Naive thymus-derived CD8-positive, alpha-beta T cell (primary cell): ENCODE measurements at places on chromosomes 16 and 17. TPM values are rescaled to one million over a fixed set of nuclear protein-coding genes. Genes with fewer than 3 reads are reported as not detected.

ACE gene
- 1.2 TPM for total RNA-seq

DNA sequence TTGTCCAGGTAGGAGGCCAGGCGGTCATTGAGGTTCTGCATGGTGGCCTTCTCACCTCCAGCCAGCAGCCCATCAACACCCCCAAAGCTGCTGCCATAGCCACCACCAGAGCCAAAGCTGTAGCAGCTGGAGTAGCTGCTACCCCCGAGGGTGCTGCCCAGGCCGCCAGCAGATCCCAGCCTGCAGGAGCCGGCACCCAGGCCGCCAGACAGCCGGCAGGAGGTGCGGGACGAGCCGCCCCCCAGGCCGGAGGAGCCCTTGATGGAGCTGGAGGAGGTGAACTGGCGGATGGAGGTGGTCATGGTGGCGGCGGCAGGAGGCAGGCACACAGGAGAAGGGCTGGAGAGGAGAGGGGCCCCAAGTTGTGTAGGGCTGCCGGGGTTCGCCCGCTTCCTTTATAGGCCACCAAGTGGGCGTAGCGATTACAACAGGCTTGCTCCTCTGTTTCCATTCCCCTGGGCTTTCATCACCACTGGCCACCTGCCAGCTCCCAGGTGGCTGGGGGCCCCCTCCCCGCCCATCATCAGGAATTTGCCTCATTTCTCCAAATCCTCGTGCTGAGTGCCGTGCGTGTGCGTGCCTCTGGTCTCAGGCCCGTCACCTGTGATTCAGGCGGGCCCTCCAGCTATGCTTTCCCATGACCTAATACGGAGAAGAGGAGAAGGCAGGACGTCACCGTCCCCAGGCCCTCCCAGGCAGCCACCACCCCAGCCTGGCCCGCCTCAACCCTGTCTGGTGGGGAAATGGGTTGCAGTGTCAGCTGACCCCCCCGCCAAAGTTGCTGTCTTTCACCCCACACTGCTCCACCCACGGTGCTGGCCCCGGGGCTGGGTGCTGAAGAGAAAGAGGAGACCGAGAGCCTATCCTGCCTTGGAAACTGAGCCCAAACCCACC lies at the start of gene KRT17:
Gene KRT17, minus strand, starts transcription at position 368 of the 894 bp plus-strand sequence. Its CDS starts 66 bp downstream, at position 302.
- DNase-seq, result no peak
- H3K36me3 ChIP-seq, result no peaks in the 10 kb centered on the region
- H3K27ac ChIP-seq, result no peak within 1 kb of the TSS
- peaks cover 19% of the 10 kb centered on the region for H3K27me3 ChIP-seq

- H3K27ac ChIP-seq, result no peak overlapping the region
- H3K4me1 ChIP-seq, result peaks cover 1% of the 10 kb centered on the region
- H3K36me3 ChIP-seq, result no peaks in the 10 kb centered on the region
- no peak for DNase-seq
- no peak overlapping the region for H3K4me3 ChIP-seq
These were observed 25.8 kb upstream of the ABCC3 start for GRCh38 chr17:50608700-50609379.

DNA sequence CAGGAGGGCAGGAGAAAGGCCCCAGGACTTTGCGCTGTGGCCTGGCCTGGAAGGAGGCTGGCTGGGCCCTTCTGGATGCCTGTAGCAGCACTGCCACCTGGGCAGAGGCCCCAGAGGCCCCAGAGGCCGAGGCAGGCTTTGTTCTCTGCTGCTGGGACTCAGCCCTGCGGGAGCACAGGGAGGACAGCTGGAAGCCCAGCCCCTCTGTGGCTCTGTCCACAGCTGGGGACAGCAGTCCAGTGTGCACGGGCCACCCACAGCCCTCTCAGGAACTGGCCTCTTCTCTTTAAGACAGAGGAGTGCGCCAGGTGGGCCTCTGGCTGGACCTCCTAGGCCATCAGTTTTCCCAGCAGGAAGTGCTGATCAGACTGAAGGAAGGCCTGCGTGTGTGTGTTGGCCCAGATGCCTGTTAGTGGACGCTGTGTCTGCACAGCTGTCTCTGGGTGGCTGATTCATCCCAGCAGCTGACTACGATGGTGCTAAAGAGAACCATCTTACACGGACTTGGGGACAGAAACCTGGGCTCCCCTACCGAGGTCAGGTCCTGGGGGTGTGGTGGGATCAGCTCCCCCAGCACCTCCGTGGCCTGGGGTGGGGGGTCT lies 26.9 kb upstream of the ZNF750 start:
- H3K4me1 ChIP-seq, result peaks cover 76% of the 10 kb centered on the region
- no peak overlapping the region for H3K4me3 ChIP-seq
- peak; percentile 55 for DNase-seq
- H3K36me3 ChIP-seq, result peaks cover 17% of the 10 kb centered on the region
- H3K27ac ChIP-seq, result no peak overlapping the region

GRCh38 chr16:58809213-58809612 lies 75.1 kb upstream of the GOT2 start:
- peaks cover 2% of the 10 kb centered on the region for H3K4me1 ChIP-seq
- H3K27ac ChIP-seq, result no peak overlapping the region
- H3K27me3 ChIP-seq, result peaks cover 5% of the 10 kb centered on the region
- H3K4me3 ChIP-seq, result no peak overlapping the region
- no peaks in the 10 kb centered on the region for H3K36me3 ChIP-seq

DNA sequence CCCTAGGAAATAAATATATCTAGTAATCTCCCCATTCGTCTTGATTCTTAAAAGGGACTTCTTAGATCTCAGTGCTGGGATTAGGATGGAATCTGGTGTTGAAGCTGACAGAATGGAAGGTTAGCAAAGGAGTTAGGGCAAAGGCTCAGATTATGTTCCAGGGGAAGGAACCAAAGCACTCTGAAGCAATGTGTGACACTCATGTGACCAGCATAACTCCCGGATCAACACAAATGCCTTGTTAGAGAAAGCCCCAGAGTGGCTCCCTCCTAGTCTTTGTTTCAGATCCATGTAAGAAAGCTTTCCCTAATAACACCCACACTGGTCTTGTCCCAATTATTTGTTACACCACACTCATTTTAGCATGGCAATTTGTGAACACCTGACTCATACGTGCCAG lies 62.6 kb upstream of the ERN1 start:
- no peak for DNase-seq
- no peak overlapping the region for H3K27ac ChIP-seq
- H3K4me1 ChIP-seq, result no peaks in the 10 kb centered on the region
- no peaks in the 10 kb centered on the region for H3K27me3 ChIP-seq
- peaks cover 3% of the 10 kb centered on the region for H3K36me3 ChIP-seq
- H3K4me3 ChIP-seq, result no peak overlapping the region

- H3K36me3 ChIP-seq, result no peaks in the 10 kb centered on the region
- no peak overlapping the region for H3K27ac ChIP-seq
- H3K27me3 ChIP-seq, result no peaks in the 10 kb centered on the region
- H3K4me1 ChIP-seq, result peaks cover 2% of the 10 kb centered on the region
- DNase-seq, result no peak
- H3K4me3 ChIP-seq, result no peak overlapping the region
These were observed 17.0 kb downstream of the CLUH start for GRCh38 chr17:2694381-2695242.

DNA sequence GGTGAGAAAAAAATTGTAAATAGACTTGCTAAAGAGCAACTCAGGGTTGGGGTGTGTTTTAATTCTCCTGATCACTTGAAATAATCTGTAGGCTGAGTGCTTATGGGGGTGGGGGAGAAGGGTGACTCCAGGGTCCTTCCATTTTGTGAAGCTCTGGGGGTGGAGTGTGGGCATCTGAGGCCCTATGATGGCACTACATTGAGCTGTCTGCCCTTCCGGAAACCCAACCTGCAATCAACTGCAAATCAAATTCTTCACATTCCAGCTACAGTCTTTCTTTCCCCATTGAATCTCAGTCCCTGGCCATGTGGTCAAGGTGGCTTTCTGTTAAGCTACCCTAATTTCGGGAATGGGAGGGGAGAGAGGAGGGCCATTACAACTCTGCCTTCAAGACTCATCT lies 6.0 kb upstream of the CDC6 start:
- no peaks in the 10 kb centered on the region for H3K27me3 ChIP-seq
- no peak overlapping the region for H3K4me3 ChIP-seq
- H3K27ac ChIP-seq, result no peak overlapping the region
- peaks cover 6% of the 10 kb centered on the region for H3K4me1 ChIP-seq
- no peaks in the 10 kb centered on the region for H3K36me3 ChIP-seq

- no peak overlapping the region for H3K27ac ChIP-seq
- H3K27me3 ChIP-seq, result no peaks in the 10 kb centered on the region
- no peak overlapping the region for H3K4me3 ChIP-seq
- peaks cover 23% of the 10 kb centered on the region for H3K4me1 ChIP-seq
- no peaks in the 10 kb centered on the region for H3K36me3 ChIP-seq
These were observed 364 bp upstream of the CETP start for GRCh38 chr16:56961386-56961785.
